ENCODE measurements at places on chromosomes 6 and 20.

DNA sequence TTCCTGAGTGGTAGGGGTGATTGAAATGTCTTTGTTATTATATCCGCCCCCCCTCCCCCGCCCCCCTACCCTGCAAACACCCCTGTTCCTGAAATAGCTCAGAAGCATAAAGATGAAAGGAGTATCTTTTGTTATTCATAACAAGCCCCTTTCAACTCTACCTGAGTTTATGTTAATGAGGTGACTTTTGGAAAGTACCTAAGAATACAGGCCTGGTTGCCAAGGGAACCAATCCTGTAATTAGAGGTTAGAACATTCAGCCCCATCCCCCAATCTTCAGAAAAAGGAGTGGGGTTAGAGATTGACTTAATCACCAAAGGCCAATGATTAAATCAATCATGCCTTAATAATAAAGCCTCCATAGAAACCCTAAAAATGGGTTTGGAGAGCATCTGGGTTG, 979.2 kb upstream of the GJE1 start:
- no peak for DNase-seq

DNA sequence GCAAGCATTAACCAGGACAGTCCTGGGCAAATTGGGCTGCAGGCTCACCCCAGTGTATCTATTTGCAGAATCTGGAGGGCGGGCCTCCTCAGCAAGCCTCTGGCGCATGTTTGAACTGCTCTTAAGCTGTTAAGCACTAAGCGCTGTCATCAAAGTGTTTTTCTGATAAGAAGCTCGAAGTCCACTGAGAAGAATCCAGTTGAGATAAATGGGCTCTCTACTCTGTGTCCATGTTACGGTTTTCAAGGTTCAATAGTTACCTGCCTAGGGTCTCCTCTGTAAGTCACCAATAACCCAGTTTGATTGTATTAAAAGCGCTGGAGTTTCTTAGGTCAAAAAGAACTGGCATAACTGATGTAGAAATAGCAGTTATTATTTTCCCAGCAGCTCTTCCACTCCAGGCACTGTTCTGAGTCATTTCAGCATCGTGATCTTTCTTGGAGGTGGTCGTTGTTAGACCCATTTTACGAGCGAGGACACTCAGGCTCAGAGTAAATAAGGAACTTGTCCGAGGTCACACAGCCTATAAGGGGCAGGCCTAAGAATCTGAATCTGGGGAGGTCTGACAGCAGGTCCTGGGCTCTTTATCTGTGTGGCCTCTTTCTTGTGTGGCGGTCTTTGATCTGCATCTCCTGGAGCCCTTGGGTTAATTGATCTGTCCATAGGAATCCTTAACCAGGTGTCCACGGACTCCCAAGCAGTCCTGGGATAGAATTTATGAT, 207.4 kb upstream of the ZNF217 start:
- no peak for DNase-seq

DNA sequence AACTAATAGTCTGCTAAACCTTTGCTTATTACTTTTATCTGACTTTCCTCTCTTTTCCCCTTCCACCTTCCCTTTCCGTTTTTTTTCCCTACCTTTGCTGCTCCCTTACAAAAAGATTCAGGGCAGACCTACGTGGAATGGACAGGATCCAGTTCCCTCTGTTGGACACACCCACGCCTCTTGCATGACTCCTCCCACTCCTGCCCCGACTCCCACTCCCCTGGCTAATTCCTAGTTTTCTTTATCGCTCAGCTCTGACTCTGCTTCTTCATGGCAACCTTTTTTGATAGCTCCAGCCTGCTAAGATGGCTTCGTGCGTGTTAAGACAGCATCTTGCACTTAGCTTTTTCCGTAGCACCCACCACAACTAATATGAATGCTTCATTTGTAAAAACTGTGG, 715.6 kb upstream of the NRSN1 start:
- no peak for DNase-seq

DNA sequence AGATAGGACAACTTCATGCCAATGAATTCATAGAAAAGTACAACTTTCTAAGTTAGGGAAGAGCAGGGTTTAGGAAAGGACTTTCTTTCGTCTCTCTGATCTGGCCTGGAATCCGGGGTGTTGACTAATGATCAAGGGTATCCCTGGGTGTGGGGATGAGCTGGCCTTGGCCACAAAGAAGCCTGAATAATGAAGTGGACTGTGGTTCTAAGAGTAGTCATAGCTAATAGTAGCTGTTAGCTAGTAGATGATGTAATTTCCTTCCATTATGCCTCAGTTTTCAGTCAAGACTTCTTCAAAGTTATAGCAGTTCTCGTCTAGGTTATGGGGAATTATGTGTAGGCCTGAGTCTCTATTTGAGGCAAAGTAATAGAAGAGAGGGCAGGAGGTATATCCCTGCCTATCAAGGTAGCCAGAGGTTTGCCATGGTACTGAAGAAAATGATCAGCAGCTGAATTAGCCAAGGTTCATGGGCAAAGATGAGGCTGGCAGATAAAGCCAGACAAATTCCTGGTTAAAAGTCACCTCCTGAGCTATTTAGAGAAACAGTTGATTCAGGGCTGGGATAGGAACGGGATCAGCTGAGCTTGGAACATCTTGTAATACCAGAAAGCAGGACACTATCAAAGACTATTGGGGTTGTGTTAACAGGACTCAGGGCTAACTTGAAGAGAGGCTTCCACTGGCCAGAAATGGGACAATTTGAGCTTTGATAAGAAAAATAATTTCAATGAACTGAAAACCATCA, 18.7 kb upstream of the TRPC4AP start:
- no peak for DNase-seq

DNA sequence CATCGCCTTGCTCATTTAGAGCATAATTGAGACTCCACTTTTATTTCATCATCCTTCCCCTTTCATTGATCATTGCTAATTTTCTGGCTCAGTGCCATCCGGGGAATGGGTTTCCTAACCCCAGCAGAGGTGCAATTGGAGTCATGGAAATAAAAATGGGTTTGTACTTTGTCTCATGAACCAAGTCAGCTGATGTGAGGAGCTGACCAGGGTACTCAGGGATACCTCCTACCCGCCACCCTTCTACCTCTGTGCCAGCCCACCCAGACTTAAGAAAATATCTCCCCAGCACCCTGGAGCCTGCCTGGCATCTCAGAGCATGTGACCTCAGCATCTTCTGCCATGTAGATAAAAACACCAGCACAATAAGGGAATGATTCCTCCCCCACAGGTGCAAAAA, 59.1 kb upstream of the MAFB start:
- no peak for DNase-seq

All from stimulated activated CD4-positive, alpha-beta T cell treated with anti-CD3 and anti-CD28 coated beads, Interleukin-1b, Interleukin-23, amount 100 ng/mL, for 1 hour (primary cell).